CD14-positive monocyte (primary cell): ENCODE measurements at places on chromosomes 2 and 18.

DNA sequence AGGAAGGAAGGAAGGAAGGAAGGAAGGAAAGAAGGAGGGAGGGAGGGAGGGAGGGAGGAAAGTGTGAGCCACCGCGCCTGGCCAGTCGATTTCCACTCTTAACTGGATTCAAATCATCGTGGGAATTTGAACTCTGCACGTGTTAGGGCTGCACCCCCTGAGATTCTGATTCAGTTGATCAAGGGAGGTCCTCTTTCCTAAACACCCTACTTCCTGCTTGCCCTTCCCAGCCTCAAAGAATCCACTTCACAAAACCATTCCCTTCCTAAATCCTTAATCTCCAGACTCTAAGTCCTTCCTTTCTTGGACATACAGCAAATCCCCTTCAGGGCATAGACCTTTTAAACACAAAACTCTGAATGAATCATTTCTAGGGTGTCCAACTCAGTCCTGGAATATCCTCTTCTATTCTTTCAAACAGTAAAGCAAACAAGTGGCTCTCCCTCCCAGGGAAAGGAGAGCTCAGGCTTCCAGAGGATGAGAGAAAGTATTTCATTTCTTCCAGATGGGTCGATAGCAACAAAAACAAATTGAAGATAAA is 68.2 kb upstream of the MBOAT2 start:
- no peak for DNase-seq

DNA sequence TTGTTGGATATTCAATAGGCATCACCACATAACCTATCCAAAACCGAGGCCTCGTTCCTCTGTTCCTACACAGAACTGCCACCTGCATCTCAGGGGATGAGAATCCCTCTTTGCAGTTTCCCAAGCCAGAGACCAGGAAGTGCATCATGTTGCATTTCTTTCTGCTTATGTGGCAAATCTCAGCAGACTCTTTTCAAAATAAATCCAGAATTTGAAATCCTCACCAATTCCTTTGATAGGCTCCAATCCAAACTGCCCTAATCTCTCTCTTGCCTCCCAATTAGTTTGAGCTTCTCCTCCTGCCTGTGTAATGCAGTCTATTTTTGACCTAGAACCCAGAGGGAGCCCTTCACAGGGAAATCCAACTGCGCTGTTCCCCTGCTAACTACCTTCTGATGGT is 215.5 kb downstream of the RNF144A start:
- no peak for DNase-seq

GRCh38 chr18:73901566-73901965 is 246.1 kb downstream of the FBXO15 start:
- DNase-seq: no peak

- DNase-seq: peak; percentile 62
Observed at GRCh38 chr2:127083819-127084503, 23.0 kb downstream of the BIN1 start.

DNA sequence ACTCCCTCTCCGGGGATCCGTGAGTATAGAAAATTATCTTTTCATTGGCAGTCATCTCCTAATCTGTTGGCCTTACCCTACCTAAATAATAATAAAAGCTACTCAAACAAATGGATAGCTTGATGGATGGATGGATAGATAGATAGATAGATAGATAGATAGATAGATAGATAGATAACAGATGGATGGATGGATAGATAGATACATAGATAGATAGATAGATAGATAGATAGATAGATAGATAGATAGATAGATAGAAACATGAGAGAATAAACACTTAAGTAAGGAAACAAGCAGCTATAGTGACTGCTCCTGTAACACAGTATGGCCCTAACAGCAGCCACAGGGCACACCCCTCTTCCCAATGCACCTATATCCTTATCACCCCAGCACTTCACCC is 35.1 kb downstream of the MRPL30 start:
- no peak for DNase-seq

- peak; percentile 38 for DNase-seq
Observed at GRCh38 chr2:36562973-36563532, 34.9 kb downstream of the FEZ2 start.

- DNase-seq: no peak
Observed at GRCh38 chr2:68448671-68449653, 18.1 kb downstream of the FBXO48 start.

- DNase-seq: no peak
Observed at GRCh38 chr2:108226564-108226963, 13.2 kb upstream of the SULT1C3 start.

- DNase-seq: no peak
Observed at GRCh38 chr2:217875556-217876252, 127.1 kb downstream of the TNS1 start.

GRCh38 chr2:207473931-207474235 is 55.9 kb upstream of the CREB1 start:
- no peak for DNase-seq

- DNase-seq: no peak
Observed at GRCh38 chr18:23212161-23212560, 76.9 kb downstream of the CABLES1 start.

DNA sequence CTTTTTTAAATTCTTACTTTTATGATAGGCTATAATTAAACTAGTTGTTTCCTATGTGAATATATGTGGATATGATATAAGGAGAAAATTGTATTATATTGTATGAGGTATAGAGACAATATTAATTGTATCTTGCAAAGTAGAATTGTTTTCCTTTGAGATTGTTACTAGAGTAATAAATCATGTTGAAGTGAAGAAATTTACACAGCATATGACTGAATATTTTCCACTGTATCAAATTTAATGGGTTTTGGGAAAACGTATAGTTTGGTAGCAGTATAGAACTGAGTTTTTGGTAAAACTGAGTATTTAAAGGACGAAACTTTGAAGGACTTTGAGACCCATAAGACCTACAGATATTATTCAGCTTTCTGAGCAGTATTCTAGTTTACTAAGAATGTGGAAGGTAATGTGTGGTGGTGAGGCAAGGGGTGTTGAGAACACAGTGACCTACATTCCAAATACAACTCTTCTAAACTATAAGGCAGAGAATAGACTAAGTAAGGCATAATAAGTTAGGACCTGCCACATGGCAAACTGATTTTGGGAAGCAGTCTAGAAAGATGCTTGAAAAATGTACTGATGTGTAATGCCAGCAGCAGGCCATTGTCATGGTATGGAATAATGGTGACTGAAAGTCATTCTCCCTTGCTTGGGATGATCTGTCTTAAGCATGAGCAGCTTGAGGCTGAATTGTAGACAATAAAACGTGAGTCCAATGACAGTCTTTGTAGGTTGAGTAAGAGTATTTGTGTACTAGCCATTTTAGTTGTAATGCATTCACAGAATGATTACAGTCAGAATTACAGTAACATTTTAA is 29.6 kb downstream of the PKP4 start:
- no peak for DNase-seq

GRCh38 chr2:8424997-8425900 is 256.6 kb upstream of the ID2 start:
- no peak for DNase-seq

DNA sequence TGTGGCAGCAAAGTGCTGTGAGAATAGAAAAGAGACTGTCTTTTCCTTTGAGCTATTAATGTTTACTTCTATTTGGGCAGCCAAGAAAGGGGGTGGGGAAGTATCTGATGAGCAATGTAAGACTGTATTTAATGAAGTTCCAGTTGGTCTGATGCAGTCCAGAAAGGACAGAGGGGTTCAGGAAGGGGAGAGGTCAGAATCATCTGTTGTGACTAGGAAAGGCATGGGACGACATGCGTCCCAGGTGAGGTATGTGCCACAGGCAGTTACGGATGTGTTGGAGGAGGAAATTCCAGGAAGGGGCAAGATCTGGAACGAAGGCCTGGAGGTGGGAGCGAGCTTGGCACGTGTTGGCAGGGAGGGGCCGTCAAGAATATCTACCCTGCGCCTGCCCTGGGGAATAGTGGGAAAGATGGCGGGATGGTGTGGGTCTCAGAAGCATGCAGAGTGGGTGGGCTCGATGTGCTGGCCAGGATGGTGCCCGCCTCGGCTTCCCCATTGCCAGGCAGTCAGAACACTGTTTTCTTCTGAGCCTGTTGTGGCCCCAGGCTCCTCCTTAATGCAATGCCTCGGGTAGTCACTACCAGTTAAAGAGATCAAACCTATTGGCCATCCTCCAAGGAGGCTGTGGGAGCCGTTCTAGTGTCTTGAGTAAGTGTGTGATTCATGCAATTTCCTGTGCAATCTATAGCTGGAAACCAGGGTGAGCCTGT is 57.8 kb upstream of the TXNDC2 start:
- DNase-seq: peak; percentile 96

- DNase-seq: no peak
Observed at GRCh38 chr2:44205169-44205568, 36.5 kb downstream of the PPM1B start.

DNA sequence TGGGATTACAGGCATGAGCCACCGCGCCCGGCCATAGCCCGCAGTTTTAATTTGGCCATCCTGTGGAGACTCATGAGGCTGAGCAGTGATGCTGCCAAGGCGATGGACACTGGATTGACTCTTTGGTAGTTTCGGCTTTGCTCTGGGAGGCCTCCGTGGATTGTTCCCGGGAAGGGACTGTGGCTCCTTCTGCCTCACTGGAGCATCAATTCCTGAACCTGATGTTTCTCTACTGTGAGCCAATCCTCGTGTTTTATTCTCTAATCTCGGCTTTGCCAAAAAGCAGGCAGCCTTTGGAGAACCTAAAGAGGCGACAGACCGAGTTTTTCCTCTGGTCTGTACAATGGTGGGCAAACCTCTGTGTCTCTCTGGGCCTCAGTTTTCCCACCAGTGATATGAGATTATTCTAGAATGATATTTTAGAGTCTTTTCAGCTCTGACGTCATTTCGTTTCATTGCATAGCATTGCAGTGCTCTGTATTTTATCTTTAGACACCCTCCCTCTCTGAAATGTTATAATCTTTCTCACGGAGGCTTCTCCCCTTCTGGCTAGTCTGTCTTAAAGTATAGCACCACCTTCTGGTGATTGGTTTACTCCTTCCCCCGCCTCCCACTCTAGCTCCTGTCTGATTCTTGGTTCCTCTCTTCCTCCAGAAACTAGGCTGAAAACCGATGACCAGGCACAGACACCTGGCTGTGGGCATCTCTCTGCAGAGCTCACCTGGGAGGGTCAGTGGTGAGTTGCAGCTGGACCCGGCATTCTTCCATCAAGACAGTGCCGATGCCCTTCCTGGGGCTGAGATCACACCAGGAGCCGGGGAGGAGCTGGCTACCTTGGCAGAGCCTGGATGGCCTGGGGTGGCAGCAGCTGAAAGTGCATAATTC is 341.3 kb downstream of the MYCN start:
- no peak for DNase-seq

- no peak for DNase-seq
Observed at GRCh38 chr2:218755567-218756404, 26.2 kb upstream of the CYP27A1 start.

DNA sequence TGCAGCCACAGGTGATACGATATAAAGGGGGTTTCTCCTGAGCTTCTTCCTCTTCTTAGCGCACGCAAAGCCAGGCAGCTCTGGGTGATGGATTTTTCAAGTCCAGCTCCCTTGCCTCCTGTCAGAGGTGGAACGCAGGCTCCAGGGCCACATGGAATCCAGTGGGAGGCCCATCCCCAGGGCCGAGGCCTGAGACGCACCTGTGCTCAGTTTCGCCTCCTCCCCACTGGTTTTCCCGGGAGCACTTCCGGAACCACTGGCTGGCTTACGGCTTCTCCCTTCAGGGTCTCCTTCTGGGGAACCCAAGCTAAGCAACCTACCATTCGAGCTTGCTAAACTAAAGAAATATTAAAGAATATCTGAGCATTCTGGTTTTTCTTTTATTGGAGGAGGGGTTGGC is 63.6 kb downstream of the TRAPPC12 start:
- DNase-seq: no peak

DNA sequence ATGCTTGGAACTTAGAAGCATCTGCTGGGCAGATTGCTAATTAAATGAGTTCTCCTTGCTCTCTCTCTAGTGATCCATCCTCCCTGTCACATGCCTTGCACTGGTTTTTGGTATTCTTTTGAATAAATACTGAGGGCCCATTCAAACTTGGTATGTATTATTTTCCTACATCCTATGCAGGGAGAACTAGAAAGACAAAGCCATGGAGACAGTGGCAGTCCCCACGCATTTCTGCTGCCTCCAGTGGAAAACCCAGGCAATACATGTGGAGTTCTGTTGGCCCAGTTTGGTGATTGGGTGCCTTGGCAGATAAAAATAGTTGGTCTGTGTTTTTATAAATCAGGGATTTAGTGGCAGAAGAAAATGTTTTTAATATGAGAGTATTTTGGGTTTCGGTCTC is 68.7 kb downstream of the DIS3L2 start:
- DNase-seq: no peak

DNA sequence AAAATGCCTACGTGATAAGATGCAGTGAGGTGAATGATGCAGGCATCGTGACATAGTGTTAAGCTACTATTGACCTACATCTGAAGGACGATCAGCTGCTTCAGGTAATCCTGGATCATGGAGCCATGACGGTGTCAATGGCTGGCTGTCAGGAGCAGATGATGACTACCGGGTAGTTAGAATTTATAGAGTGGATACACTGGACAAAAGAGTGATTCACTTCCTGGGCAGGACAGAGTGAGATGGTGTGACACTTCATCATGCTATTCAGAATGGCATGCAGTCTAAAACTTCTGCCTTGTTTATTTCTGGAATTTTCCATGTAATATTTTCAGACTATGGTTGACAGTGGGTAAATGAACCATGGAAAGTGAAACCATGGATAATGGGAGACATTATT is 29.5 kb downstream of the METTL8 start:
- no peak for DNase-seq

DNA sequence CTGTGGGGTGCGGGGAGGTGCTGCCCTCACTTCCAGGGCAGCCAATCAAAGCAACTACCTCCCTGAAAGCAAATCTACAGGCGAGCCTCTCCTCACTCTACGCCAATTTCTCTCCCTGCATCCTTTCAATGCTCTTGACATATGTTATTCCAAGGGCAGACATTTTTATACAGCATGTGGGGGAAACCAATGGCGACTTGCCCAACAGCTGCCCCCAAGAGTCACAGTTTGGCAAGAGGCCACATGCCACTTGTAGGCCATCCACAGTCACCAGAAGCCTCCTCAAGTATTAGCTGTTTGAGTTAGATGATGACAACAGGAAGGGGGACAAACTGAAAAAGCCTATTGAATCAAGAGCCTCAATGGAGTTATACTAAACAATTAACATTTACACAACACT is 114.6 kb downstream of the MYO5B start:
- DNase-seq: no peak

GRCh38 chr2:160225722-160226121 is 25.6 kb upstream of the ITGB6 start:
- no peak for DNase-seq

DNA sequence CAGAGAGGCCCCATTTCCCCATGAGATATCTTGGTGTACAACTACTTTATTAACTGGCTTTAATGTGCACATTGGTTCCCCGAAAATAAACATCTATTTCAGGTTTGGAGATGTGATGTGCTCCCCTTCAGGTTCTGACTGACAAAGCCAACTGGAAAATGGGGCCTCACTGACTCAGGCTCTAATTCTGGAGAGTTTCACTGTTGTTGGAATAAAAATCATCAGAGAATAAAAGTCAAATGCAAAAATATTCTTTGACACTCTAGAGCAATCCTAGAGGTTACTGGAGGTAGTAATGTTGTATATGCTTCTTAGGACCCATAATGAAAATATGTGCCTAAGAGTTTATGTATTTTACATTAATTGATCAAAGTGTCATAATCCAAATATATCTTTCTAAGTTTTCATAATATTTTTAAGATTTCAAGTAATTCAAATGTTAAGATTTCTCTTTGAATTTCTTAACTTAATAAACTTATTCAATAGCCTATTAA is 189.9 kb upstream of the COL3A1 start:
- DNase-seq: no peak

GRCh38 chr2:68632021-68632420 is 11.4 kb upstream of the PROKR1 start:
- no peak for DNase-seq
